ENCODE measurements at places on chromosomes 1 and 21.

DNA sequence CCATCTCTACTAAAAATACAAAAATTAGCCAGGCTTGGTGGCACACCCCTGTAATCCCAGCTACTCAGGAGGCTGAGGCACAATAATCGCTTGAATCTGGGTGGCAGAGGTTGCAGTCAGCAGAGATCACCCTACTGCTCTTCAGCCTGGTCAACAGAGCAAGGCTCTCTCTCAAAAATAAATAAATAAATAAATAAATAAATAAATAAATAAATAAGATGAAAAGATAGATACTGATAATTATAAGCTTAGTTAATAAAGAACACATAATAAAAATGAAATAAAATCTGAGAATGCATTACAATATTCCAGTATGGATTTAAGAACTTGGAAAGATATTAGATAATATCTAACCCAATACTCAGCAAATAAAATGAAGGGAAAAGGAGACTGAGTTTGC is 235.9 kb upstream of the DAB1 start:
- no peak for DNase-seq

- DNase-seq: peak; percentile 58
These were observed 17.9 kb upstream of the ETV3 start for GRCh38 chr1:157156058-157156541.

GRCh38 chr1:41733021-41733420 is 185.7 kb downstream of the HIVEP3 start:
- DNase-seq: no peak

DNA sequence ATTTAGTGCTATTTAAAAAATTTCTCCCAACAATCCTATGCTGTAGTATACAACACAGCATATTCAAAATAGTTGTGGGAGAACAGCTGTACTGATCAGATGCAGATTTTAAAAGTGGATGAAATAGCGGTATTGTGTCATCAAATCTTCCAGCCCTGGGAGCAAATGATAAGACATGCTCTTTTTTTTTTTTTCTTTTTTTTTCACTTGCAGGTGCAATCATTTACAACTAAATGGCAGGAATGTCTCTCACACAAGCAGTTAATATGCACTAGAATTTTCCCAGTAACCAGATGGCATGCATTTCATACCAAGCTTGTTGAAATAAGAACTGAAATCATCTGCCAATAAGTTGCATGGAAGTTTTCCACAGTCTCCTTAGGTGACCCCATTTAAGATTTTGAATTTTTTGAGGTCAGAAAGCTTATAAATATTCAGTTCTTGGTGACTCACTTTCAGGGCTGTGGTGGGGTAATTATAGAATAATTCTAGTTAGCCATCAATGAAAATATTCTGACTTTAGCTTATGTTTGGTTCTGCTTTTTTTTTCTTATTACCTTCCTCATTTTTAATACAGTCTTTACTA is 623.9 kb upstream of the NR5A2 start:
- no peak for DNase-seq

DNA sequence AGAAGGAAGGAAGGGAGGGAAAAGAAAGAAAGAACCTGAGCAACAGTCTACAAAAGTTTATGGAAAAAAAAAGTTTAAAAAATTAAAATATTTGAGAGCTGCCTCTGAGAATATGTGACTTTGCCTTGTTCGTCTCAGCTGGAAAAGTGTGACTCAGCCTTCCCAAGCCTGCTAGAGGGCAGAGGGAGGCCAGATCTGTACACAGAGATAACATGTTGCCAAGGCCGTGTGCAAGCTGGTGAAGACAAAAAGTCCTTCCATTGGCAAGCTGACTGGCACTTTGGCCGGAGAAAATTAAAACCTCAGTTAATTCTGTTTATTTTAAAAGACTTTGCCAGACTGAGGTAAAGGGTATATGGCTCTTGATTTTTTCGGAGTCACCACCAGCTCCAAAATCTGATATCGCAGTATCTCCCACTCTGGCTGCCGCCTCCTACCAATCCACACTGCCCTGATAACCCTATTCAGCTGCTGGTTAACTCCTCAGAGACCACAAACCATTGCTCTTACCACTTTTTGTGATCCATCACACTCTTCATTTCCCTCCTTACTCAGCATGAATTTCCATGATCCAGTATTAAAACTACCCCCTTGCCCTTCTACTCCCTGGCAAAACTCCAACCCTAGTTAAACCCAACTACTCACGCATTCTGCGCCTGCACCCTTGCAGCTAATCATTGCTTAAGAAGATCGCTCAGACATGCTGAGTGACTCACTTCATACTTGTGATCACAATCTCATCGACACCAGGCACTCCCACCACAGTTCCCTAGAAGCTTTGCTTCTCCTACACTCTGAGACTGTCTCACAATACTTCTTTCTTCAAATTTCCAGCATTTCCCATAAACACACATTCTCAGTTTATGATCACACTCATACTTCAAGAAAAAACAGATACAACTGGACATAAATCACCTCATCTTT is 5.7 kb upstream of the PPP1R15B start:
- DNase-seq: no peak

- no peak for DNase-seq
These were observed 6.8 kb downstream of the SLC25A24 start for GRCh38 chr1:108193333-108193732.

GRCh38 chr1:84988588-84988987 is 8.3 kb downstream of the MCOLN2 start:
- no peak for DNase-seq

GRCh38 chr1:204758601-204759000 is 73.1 kb upstream of the LRRN2 start:
- no peak for DNase-seq

GRCh38 chr21:44273046-44273445 is 11.3 kb upstream of the DNMT3L start:
- DNase-seq: no peak

- DNase-seq: no peak
These were observed 234.8 kb downstream of the NCAM2 start for GRCh38 chr21:21233051-21233450.

- no peak for DNase-seq
These were observed 446.0 kb upstream of the LRRC7 start for GRCh38 chr1:69121723-69122122.

DNA sequence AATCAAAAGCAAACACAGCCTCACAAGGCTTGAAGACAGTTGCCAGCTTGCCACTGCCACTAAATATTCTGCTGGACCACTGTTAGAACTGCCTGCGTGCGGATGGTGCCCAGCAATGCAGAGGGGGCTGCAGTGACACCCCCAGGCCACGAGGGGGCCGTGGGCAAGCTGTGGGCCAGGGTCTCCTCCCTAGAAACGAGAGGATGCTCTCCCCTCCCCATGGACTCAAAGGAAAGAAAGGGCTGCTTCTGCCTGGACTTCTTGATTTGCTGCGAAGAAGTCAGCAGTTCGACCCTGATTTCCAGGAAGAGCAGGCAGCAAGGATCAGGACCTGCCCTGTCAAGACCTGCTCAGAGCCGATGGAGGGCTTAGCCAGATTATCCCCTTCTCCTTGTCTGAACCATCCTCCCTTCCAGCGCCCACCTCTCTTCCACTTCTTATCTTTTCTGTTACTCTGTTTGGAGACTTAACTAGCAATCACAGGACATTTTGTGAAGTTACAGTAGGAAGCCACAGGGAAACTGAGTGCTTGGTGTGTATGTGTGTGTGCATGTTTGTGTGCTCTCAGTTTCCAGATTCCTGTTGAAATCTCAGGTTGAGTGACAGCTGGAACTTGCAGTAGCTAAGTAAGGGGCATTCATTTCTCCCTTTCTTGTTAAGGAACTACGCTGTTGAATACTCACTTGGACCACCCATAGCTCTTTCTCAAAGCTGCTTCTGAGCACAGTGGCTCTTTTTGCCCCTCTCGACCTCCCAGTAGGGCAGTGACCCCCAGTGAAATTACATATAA is 2.7 kb downstream of the MAN1C1 start:
- peak; percentile 61 for DNase-seq

GRCh38 chr21:14073615-14074014 is 137.1 kb downstream of the LIPI start:
- DNase-seq: no peak

- DNase-seq: no peak
These were observed 74.3 kb downstream of the MPZL1 start for GRCh38 chr1:167795810-167796740.

DNA sequence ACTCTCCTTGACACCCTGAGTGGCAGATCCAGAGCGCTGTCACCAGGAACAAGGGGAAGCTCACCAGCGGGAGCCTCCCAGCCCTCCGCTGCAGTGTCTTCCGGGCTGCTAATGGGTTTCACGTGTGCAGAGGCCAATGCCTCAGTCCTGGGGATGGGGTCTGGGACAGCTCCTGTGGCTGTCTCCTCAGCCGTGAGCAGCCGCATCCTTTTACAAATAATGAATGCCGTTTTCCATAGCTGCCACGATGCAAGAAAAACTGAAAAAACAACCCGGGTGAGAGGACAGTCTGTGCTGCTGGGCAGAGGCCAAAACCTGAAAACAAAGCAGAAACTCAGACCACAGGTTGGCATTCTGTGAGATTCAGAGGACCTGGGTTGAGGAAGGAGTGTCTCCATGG is 212.2 kb upstream of the RAB4A start:
- DNase-seq: no peak

- DNase-seq: peak; percentile 22
These were observed 1.3 kb downstream of the FNBP1L start for GRCh38 chr1:93448983-93449804.

DNA sequence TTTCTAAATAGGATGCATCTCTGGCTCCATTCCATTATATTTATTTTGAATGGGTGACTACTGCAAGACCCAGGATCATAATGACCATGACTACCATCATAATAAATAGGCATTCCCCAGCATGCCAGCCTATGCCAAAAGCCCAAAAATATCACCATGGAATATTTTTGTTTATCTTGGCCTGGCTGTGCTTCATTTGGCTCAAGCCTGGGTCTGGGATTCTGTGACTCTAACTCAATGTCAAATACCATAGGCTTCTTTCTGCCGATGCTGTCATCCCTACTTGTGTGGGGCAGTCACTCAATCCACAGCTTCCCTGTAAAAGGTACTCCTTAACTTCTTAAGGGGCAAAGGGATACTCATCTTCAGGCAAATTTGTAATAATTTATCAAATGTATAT is 66.6 kb downstream of the DIRAS3 start:
- no peak for DNase-seq

- DNase-seq: no peak
These were observed 7.1 kb downstream of the ZBTB21 start for GRCh38 chr21:42003051-42003461.
